ENCODE measurements at places on chromosomes 16 and 17.

- no peak for DNase-seq
These were observed 13.2 kb downstream of the USP6 start for GRCh38 chr17:5128905-5129535.

- DNase-seq: no peak
These were observed 1508.2 kb downstream of the CDH11 start for GRCh38 chr16:63613701-63614100.

- no peak for DNase-seq
These were observed 206.4 kb upstream of the N4BP1 start for GRCh38 chr16:48816393-48816792.

GRCh38 chr17:4806456-4806776, 536 bp upstream of the PLD2 start:
- no peak for DNase-seq

GRCh38 chr17:83019376-83019775, 60.0 kb upstream of the METRNL start:
- DNase-seq: no peak

- no peak for DNase-seq
These were observed 12.4 kb downstream of the PRSS27 start for GRCh38 chr16:2707368-2708289.

- no peak for DNase-seq
These were observed 1.8 kb downstream of the NME4 start for GRCh38 chr16:398561-399339.

DNA sequence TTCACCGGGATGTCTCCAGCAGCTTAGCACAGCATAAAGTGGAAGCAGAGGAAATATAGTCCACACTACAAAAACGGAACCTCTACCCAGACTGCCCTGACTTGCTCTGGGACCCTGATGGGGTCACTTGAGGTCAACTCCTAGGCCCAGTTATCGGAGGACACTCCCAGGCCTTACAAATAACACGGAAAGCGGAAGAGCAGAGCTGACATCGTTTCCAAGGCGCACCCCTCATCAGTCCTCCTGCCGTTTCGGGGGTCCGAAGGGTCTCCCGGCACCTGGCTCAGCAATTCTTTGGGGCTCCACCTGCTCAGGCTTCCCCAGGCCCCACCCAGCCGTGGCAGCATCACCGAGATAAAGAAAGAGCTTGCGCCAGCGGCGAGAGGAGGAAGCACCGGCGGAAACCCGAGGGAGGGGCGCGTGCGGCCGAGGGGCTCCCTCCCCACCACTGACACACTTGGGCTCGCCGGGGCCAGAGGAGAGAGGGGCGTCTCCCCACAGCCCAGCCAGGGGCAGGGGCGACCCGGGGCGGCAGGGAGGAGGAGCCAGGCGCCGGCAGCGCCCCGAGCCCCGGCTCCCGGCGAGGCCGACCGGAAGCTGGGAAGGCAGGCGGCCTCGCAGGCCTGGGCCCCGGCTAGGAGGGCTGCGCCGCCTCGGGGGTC, 727 bp downstream of the CORO7 start:
- peak; percentile 72 for DNase-seq

GRCh38 chr16:80347900-80348299, 192.9 kb upstream of the DYNLRB2 start:
- DNase-seq: no peak

DNA sequence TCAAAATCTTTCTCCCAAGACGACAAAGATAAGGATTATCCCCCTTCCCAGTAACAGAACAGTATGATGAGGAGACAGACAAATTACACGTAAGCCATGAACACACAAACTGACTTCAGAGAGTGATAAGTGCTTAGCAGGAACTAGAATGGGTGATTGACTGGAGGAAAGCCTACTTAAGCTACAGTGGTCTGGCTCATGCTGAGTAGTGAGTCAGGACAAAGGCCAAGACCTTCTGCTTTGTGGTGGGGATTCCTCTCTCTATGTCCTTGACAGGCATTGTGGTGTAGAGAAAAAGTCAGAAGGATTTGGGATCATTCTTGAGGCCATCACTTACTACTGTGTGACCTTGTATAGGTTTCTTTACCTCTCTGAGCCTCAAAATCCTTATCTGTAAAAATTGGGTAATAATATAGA, 381.9 kb upstream of the CCL2 start:
- DNase-seq: no peak

- no peak for DNase-seq
These were observed 12.6 kb upstream of the CA10 start for GRCh38 chr17:52170963-52171572.

- DNase-seq: no peak
These were observed 9.5 kb downstream of the UTP4 start for GRCh38 chr16:69141936-69142335.

DNA sequence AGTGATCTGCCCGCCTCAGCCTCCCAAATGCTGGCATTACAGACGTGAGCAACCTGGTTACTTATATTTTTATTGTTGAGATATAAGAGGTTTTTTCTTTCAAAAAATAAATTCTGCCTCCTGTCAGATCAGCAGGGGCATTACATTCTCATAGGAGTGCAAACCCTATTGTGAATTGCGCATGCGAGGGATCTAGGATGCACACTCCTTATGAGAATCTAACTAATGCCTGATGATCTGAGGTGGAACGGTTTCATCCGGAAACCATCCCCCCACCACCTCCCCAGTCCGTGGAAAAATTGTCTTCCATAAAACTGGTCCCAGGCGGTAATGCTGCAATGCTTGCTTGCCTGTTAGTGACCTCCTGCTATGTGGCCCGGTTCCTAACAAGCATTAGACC, 7.5 kb upstream of the CNEP1R1 start:
- DNase-seq: no peak

GRCh38 chr17:3973495-3974137, 9.4 kb upstream of the ATP2A3 start:
- DNase-seq: no peak
